EL (cell line): ENCODE measurements at places on chromosomes 4 and X.
A peak's percentile ranks its signal among the peaks of the same experiment; 100 is the strongest.

DNA sequence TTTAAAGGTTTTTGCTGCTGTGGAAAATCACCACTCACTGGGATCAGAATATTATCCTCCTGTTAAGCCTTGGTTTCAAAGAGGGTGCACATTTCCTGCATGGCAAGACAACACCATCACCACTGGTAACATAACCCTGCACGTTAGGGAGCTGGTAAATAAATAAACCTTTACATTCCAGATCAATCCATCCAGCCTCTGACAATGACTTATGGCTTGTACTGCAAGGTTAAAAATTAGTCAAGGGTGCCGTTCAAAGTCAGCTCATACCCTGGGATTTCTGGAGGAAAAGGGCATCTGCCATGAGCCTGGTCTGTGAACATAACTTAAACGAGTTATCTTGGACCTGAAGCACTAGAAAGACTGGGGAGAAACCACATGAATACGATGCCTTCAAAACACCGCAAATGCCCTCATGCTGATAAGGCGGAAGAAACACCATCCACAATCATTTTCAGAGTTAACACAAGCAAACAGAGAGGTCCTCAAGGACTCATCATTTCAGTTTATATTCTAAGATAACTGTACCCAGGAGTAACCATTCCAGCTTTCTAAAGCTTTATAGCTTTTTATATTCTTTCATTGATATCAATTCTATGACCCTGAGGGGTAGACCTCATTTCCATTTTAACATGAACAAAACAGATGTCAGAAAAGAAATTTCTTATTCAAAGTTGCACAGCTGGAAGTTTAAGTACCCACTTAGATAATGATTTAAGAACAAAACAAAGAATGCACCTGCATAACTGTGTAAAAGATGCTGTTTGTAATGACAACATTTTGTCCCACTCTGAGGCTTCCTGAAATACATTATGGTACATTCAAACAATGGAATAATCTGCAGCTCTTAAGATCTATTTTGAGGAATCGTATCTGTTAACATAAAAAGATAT, 103.1 kb downstream of the NPNT start:
- DNase-seq: no peak

DNA sequence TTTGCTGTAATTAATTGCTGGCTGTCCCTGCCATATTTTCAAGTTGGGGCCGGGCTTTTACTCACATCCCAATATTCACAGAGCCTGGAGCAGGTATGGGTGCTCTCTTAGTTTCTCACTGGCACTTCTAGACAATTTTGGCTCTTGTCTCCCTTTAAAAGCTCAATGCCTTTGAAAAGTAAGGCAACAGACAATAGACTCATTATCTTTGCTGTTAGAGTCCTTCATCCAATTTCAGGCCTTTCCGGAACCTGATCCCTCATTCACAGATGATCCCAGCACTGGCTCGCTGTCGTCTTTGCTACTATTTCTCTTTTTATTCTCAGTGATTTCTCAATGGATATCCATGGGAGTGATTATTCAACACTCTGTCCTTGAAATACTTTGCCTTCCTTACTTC, 6.7 kb downstream of the ARSJ start:
- DNase-seq: no peak

- no peak for DNase-seq
Observed at GRCh38 chrX:134172588-134173259, 64.3 kb upstream of the CCDC160 start.

- DNase-seq: peak; percentile 20
Observed at GRCh38 chr4:140059159-140059558, 94.8 kb downstream of the MAML3 start.

GRCh38 chrX:71489540-71489939, 43.4 kb upstream of the OGT start:
- peak; percentile 2 for DNase-seq

DNA sequence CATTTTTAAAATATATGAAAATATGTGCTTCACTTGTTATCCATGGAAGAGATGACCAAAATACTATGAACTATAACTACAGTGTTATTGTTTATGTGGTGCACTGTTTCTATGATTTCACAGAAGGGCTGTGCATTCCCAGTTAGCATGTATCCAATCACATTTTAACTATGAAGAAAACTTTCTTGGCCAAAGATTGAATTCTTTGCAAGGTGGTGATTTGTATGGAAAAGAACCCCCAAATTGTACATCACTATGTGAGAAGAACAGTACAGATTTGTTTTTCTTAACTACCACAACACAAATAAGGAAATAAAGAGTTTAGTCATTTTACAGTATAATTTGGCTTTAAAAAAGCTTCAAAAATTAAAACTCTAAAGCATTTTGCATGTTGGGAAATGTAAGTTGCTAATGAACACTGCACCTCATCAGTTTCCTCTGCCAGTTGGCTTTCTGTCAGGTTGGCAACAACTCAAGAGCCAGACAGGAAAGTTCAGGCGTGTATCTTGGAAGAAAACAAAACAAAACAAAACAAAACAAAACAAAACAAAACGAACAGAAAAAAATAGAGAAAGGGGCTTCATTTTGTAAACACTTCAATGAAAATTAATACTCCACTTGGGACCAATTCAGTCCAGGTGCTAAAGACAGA, 237.0 kb downstream of the SCFD2 start:
- DNase-seq: no peak

GRCh38 chr4:185634066-185634652, 98.9 kb upstream of the PDLIM3 start:
- DNase-seq: no peak

GRCh38 chr4:5701971-5702370, 6.4 kb downstream of the EVC2 start:
- no peak for DNase-seq

DNA sequence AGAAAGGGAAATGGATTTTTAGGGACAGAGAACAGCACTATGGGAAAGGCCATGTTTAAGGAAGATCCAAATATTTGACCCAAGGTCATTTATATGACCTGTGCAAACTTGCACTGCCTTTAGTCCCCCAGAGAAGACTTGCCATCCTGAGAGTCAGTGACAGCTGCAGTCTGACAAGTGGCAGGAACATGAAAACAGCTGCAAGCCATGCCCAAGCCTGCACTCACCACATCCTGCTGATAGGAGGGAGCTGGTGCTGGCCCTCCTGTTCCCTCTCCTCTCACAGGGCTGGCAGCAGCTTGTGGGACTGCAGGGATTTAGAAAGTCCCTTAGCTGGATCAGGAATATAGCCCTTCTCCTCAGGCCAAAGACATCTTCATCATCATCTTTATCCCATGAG, 187.7 kb downstream of the RAP1GDS1 start:
- DNase-seq: no peak

GRCh38 chr4:76784237-76784636, 113.7 kb downstream of the SOWAHB start:
- peak; percentile 54 for DNase-seq

DNA sequence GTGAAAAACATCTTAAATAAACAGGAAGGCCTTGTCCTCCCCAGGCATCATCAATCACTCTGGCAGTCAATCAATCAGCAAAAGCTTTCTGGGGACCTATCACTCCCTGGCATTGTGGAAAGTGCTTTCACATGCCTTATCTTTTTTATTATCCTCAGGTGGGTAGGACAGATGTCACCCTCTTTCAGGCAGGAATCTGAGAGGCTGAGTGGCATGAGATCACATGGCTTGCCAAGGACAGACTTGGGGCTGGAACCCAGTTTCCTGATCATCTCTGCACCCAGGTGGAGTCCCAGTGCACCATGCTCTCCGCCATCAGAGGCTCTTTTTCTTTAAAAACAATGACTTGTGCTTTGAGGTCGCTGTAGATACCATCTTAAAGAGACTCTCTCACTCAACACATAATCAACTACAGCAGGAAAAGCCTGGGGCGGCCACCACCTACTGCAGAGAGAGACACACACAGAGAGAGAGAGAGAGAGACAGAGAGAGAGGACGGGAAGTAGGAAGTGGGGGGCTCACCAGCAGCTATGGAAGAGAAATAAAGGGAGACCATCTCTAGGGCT, 282.7 kb downstream of the PTTG2 start:
- DNase-seq: no peak

- peak; percentile 88 for DNase-seq
Observed at GRCh38 chr4:119113033-119113655, 22.5 kb upstream of the MYOZ2 start.

DNA sequence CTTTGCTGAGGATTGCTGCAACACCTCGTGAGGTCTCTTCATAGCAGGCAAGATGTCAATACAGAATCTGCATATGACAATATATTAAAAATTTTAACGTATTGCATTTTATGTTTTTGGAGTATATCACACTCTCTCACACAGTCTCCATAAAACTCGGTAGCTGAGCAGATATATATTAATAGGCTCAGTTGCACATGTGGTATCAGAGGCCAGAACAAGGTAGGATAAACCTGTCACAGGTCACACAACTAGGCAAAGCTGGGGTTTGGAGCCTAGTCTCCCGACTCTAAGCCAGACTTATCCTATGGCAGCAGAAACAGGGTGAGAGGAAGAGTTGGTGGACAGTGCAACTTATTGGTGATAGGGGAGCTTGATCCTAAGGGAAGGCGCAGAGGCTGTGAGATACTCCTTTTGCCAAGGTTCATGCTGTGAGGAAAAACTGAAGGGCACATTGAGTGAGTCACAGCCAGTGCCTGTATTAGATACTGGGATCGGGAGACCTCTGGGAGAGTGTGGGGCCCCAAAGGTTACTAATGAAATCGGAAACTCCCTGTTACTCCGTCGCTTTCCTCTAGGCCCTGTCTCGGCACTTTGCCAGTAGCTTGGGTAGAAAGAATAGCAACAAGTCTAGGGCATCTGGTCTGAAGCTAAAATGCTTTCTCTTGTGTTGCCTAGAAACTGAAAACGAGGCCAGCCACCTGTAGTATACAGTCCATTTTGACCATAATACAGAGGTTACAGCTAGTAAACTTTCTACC, 195.7 kb downstream of the ARHGAP10 start:
- peak; percentile 41 for DNase-seq

DNA sequence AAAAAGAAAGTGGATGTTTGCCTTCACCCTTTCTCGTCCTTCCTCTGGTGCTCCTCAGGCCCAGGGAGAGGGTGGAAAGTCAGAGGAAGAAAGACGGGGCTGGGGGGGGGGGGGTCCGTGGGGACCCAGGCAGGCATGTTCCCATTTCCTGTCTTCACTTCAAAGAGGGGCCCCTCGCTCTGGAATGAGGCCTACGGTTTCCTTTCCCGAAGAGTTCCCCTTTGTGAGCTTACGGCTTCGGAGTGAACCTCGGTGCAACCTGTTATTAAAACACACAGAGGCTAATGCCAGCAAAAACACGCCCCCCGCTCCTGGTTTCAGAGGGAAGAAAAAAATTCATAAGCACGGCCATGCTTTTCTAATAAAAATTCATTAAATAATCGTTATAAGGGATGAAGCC, 40.1 kb downstream of the SHOX start:
- DNase-seq: no peak

DNA sequence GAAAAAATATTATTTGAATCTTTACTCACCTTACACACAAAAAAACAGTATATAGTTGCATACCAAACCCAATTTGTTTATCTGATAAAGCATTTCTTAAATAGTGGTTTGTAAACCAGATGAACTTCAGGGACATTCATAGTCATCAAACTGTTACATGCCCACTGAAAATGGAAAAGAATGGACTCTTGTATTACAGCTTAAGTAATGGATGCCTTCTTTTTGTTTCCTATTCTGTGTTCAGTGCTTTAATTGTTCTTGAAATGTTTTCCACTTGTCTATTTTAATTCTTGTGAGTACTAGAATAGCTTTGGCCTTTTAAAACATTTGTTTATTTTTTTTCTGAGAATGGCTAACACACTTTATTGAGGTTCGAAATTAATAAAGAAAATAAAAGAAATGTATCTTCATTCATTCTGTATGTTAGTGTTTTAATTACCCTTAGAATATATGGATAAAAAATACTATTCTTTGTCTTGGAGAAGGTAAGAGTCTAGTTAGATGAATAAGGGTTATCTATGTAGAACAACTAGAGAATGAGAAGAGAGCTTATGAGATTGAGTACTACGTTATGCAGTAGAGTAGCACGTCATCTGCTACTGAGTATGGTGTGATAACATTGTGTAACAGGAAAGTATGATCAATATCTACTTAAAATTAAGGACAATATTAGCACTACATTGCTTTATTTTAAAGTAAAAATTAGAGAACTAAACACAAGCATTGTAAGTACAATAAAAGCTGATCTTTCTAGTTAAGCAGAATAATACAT, 9.9 kb downstream of the CPEB2 start:
- no peak for DNase-seq
